ENCODE measurements at places on chromosomes 2 and 18. TPM values are rescaled to one million over a fixed set of nuclear protein-coding genes. Genes with fewer than 3 reads are reported as not detected.
A peak's percentile ranks its signal among the peaks of the same experiment; 100 is the strongest.

FSIP2 gene
- total RNA-seq = 0.38 TPM

PPP1CB gene
- total RNA-seq = 331 TPM

GRCh38 chr18:4024702-4025101, 430.4 kb downstream of the DLGAP1 start:
- no peak for DNase-seq

DNA sequence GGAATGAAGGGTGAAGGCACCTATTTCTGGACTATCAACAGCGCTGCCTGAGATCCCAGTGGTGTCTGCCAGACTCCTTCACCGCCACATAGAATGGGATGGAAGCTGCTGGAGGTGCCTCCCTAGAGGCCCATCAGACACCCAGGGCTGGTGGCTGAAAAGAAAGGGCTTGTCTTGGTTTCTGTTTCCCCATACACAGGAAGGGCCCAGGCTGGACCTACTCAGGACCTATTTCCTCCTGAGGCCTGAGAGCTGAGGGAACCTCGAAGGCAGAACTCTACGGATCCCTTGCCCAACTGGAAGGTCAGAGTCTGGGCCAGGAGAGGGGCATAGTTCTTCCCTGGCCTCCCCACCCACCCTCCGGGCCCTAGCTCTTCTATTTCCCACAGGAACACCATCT, 2.9 kb upstream of the CLEC4F start:
- peak; percentile 17 for DNase-seq

- DNase-seq = no peak
These were observed 103.8 kb downstream of the ASAP2 start for GRCh38 chr2:9310377-9310776.

GRCh38 chr18:56986829-56987228, 160.1 kb upstream of the BOD1L2 start:
- DNase-seq = no peak

GRCh38 chr2:236321415-236321814, 57.2 kb upstream of the ASB18 start:
- DNase-seq = no peak

DNA sequence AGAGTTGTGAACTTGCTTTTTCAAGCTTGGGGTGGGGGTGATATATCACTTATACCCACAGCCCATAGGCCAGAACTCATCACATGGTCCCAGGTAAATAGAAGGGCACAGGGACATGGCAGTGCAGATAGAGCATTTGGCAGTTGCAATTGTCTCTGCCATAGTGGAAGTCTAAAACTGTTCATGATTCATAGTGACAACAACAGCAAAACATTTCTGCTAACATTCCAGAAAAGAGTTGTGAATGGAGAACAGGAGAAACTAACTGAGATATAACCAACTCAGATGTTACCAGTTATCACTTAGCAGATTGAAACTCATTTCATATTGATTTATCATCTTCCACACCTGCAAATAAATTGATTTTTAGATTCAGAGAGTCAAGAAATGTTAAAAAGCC, 278.6 kb upstream of the KYNU start:
- no peak for DNase-seq

- no peak for DNase-seq
These were observed 44.7 kb downstream of the M1AP start for GRCh38 chr2:74603282-74604000.

- no peak for DNase-seq
These were observed 1306.7 kb upstream of the CELF4 start for GRCh38 chr18:38872342-38872741.

- no peak for DNase-seq
These were observed 309.5 kb upstream of the HS6ST1 start for GRCh38 chr2:128628206-128628605.

LIMS2 gene
- total RNA-seq = 2.8 TPM

TUBB8B gene
- not detected for total RNA-seq

- DNase-seq = no peak
These were observed 187.2 kb downstream of the LRRTM1 start for GRCh38 chr2:80117401-80117800.

DNA sequence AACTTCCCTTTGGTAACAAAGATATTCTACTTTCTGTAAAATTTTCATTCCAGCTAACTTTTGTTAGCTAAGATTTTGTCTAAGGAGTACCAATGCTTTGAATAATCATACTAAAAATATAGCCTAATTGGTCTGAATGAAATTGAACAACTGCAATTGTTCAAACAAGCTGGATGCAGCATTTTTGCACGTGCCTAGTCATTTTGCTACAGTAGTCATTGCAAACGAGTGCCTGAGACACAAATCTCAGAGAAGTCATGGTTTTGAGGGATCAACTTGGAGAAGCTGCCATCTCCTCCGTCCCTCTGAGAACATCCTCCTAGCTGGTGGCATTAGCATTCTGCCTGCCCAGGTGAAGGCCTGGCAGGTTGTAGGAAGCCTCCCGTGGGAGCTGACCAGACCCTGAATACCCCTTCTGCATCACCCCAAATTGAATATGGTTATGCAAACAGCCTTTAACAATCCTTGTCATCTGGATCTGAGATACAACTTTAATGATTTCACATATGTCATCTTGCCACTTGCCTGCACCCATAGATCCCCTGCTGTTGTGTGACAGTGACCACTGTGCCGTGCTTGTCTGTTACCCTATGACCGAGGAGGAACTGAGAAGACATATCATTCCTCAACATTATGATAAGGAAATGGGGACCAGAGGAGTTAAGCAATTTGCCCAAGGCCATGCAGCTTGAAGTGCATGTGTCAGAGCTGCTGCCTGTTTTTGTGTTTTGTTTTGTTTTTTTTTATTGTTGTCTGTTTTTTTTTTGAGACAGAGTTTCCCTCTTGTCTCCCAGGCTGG, 29.1 kb upstream of the MGAT4A start:
- DNase-seq = no peak

ABCA12 gene
- not detected for total RNA-seq

DNA sequence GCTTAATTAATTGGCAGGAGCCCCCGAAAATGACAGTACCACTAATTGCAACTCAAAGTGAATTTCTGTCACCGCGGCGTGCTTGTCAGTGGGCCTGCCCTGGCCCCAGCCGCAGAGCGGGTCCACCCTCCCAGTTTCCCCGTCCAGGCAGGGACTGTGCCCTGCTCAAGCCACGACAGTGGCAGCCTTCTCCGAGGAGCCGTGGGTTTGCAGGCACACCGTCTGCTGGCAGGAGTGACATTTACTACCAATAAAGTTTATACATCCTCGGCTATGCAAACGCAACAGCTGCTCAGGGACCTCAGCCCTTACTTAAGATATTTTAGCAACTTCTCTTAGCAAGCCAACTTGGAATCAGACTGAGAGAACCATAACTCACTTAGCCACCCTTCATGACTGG, 112.7 kb downstream of the GBX2 start:
- DNase-seq = no peak

GRCh38 chr18:9771261-9771976, 63.3 kb downstream of the RAB31 start:
- peak; percentile 17 for DNase-seq

DNA sequence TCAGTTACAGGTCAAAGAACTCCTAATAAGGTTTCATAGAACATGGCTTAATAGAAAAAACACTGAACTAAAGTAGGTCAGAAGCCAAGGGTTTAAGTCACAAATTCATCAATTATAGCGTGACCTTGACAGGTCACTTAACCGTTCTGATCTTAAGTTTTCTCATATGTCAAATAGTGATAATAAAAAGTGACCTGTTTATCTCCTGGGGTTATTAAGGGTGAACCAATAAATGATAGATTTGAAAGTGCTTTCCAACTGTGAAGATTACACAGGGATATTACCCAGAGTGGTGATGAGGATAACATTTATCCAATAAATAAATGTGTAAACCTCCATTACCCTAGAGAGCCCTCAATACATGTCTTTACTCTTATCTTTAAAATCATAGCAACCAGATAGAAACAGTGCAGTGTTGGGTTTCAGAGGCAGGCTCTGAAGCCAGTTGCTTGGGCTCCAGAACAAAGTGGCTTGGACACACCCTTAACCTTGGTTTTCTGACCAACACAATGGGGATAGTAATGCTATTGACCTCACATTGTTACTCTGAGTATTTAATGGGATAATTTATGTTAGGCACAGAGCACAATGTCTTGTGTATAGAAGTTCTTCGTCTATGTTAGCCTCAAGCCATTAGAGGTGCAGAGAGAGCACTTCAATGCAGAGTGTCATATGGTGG, 48.6 kb downstream of the KLHL14 start:
- no peak for DNase-seq

DNA sequence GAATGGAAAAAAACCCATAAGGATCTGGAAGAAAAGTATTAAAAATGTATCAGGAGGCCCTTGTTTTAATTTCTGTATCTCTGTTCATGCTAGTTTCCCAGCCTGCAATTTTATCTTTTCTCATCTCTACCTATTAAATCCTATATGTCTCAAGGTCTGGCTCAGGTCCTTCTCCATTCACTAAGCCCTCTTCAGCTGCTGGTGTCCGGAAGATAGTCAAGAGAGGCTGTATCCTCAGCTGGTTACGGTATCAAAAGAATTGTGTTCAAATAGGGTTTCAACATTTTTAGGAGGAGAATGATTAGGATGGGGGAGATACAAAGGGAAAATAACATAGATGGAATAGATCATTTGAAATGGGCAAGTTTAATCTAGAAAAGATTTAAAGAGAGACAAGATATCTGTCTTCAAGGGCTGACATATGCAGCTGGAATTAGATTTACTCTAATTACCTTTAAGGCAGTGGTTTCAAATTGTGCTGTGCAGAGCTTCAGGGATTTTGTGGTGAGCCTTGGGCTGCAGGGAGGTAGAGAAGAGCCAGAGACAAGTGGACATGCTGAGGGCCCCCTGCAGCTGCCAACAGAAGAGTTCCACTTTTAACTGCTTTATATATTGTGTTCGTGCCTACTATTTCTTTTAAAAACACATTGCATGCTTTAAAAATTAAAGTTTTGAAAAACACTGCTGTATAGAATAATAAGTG, 24.1 kb downstream of the GREB1L start:
- no peak for DNase-seq

SOX11 gene
- not detected for total RNA-seq

SULT1C4 gene
- not detected for total RNA-seq

GRCh38 chr18:48767090-48767690, 183.6 kb downstream of the SMAD7 start:
- no peak for DNase-seq

DNA sequence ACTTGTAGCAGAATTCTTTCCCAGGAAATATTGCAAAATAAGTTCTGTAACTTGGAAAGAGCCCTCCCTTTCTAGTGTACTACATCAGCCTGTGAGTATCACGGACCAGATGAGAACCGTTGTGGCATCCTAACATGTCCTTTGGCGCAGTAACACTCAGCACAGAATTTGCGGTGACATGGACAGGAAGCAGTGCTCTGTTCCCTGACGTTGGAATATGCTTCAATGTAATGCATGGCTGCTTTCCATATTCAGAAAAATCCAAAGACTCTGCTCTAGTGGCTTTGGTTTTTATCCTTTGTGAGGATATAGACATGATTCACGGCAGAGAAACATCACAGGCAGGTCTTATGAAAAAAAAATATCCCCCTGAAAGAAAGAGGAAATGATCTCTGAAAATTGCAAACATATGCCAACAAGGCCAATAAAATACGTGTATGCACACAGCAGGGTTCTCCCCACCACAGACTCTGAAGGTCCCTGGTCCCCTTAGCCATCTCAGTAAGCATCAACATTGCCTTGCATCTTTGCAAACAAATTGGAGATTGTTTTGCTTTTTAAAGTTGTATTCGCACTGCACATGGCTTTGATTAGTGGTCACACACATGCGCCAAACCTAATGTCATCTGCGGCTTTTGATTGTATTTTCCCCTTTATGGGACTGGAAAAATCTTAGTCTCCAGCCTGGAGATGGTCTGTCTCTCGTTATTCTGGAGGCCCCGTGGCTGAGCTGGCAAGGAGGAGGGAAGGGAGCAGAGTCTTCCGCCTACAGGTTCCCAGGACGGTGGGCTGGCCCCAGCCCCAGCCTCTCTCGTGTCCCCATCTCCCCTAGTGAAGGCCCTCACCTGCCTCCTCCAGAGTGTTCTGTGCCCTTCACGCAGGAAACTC, 122.9 kb downstream of the COPS8 start:
- no peak for DNase-seq

DNA sequence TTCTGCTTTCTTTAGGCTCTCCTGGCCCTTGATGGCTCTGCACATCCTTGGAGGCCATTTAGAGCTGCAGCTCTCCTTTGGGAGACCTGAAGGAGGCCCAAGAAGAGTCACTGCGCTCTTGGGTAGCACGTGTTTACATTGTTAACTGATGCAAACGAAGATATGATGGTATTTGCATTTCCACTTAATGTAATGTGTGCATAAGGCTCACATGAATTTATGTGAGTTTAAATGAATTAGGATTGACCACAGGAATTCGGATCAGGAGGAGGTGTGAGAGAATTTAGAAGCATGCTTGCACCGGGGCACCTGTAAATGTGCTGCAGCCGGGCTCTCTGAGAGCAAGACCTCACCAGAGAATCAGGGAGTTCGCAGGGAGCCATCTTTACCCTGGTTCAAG, 7.5 kb downstream of the SH3RF3 start:
- no peak for DNase-seq

DYSF gene
- total RNA-seq = 6.2 TPM

GRCh38 chr2:172395503-172395902, 31.9 kb upstream of the ITGA6 start:
- DNase-seq = no peak

SNTG2 gene
- 5.1 TPM for total RNA-seq

TEKT4 gene
- total RNA-seq = not detected

- no peak for DNase-seq
These were observed 65.2 kb upstream of the RAPH1 start for GRCh38 chr2:203600286-203600685.

GRCh38 chr2:8215982-8216381, 465.9 kb upstream of the ID2 start:
- DNase-seq = no peak

GRCh38 chr2:86238354-86238753, 39.1 kb downstream of the MRPL35 start:
- peak; percentile 15 for DNase-seq

- DNase-seq = peak; percentile 29
These were observed 51.4 kb downstream of the KIF5C start for GRCh38 chr2:148926291-148926961.

GRCh38 chr18:48613589-48614404, 75.0 kb downstream of the CTIF start:
- no peak for DNase-seq

DNA sequence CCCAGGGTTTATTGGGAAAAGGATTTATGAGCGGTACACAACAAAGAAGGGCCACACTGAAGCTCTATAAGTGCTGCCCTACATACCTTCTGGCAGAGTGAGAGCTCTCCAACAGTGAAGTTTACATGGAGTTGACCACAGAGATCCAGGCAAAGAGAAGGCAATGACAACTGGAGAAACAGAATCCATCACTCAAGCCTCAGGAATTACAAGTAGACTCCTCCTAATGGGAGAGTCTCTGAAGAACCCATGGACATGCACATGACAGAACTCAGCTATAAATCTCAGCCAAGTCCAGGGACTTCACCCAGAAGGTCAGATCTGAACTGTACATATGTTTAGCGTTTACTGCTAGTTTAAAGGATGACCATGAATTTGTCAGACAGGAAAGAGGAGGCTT, 164.7 kb downstream of the DNAH7 start:
- DNase-seq = no peak
